Fibroblast of pulmonary artery (primary cell): ENCODE measurements at places on chromosomes 4 and X.

- DNase-seq, result no peak
Observed at GRCh38 chrX:78659955-78660354, 827 bp upstream of the RTL3 start.

DNA sequence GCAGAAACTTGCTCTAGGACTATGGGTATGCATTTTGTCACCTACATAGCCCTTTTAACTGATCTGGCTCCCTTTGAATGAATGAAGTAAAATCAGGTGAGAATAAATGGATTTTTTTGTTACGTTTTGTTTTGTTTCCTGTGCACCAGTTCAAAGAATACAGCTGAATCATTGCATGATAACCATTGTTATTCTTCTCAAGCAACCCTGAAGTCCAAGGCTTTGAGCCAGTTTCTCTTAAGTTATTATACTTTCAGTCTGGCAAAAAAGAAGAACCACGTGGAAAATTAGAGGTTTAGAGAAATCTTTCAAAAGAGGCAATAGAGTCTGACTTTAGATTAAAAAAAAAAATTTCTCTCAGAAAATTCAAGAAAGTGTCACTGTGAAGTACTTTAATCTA lies 398.6 kb upstream of the TECRL start:
- no peak for DNase-seq

DNA sequence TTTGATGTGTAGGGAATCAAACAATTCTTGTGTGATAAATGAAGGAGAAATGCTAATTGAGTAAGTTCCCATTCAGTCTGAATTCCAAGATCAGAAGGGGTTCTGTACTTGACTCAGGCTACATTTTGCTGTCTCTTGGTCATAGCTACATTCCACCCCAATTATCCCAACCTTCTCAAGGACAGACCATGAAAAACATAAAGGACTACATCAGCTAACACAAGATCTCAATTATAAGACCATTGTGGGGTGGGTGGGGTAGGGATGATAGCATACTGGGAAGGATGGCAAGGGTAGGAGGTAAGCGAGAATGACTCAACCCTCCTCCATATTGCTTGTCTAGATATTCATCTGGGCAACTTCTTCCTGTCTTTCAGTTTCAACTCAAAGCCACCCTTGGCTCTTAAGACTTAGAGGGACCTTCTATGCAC lies 87.4 kb upstream of the ETNPPL start:
- DNase-seq, result no peak

GRCh38 chr4:32884198-32884597 lies 2164.0 kb downstream of the PCDH7 start:
- DNase-seq, result peak; percentile 40

- peak; percentile 37 for DNase-seq
Observed at GRCh38 chr4:152385551-152385950, 150.3 kb downstream of the FBXW7 start.

GRCh38 chr4:26369581-26369980 lies 48.8 kb downstream of the RBPJ start:
- DNase-seq, result no peak

GRCh38 chr4:161522031-161522430 lies 641.8 kb downstream of the FSTL5 start:
- DNase-seq, result peak; percentile 2

DNA sequence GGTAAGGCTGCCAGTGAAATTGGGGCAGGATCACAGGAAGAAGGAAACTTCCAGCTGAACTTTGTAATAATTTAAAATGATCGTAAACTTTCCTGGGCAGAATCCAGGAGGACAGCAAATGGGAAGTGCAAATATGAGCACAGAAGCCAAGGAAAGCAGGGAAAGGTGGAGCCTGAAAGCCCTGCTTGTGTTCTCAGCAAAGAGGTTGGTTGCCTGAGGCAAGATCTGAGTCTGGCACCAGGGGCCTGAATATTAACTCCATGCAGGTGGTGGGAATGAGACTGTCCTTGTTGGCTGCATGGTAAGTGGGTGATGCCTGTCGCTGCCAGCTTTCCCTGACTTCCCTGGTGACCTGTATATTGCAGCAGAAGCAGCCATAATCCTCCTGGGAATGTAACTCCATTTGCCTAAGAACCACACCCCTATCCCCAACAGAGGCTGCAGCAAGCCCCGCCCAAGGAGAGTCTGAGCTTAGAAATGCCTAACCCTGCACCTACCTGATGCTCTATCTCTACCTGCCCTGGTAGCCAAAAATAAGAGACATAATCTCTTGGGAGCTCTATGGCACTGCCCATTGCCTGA lies 132.0 kb upstream of the HDX start:
- DNase-seq, result no peak

- DNase-seq, result no peak
Observed at GRCh38 chrX:40120838-40121580, 23.3 kb upstream of the BCOR start.

GRCh38 chrX:69237236-69237635 lies 72.0 kb upstream of the PJA1 start:
- DNase-seq, result no peak
